ENCODE measurements at places on chromosomes 13 and 19.
A peak's percentile ranks its signal among the peaks of the same experiment; 100 is the strongest.

- DNase-seq: no peak
Measured at GRCh38 chr13:85230691-85231093, 568.5 kb downstream of the SLITRK6 start.

DNA sequence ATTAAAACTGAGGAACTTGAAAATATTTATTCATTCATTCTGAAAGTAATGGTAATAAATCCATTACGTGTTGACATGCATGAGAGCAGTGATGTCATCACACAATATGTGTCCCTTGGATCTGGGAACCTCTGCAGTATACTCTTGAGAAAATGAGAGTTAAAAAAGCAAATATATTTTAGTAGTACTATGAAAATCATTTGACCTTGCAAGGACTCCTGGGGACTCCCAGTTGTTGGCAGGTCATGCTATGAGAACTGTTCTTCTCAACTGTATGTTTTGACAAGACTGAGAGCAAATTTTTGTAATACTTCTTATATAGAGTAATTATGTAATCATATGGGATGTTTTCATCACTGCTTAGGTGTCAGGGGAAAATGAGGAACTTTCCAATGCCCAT, 249.4 kb downstream of the PCCA start:
- DNase-seq: no peak

GRCh38 chr19:2062770-2063169, 11.7 kb upstream of the MKNK2 start:
- DNase-seq: no peak

DNA sequence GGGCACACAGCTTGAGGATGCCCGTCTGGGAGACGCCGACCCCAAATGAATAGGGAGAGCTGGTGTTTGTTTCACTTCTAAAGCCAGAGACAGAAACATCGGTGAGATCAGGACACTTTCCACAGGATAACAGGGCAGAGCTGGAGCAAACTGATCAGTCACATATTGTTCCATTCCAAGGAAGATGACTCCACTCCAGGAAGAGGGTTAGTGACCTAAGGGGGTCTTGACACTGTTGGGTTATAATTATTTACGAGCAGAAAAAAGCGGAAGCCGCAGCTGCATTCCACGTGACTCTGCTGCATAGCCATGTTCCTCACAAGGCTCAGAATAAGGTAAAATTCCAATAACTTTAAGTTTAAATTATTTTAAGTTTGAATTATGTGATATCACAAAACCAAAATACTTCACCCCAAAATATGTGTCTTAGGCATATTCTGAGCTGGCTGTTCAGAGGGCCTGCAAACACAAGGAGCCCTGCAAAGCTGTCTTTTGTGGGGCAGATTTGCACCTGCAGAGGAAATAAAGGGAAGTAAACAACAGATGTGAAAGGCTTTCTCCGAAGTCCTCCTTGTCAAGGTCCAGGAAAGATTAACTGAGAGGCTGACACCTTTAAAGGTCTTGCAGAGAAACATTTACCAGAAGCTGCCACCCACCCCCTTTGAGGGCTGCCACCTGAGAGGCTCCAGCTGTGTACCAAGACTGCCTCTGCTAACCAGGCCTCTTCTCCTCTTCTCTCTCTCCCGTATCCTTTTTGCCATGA, 819.2 kb downstream of the UQCRFS1 start:
- DNase-seq: no peak

DNA sequence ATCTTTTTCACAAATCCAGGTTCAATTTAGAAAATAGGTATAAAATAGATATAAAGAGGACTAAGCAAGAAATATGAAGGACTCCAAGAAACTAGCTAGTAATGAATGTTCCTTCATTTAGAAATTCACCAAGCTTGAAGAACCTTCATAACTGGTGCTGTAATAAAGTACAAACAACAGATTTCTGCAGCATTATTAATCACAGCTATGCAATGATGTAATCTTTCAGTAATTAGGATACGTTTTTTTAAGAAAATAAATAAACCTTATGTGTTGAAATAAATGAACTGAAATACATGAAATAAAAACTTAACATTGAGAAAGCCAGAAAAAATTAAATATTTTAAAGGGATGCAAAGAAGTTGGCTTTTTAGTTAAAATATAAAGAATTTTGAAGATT, 236.1 kb downstream of the RGCC start:
- no peak for DNase-seq

DNA sequence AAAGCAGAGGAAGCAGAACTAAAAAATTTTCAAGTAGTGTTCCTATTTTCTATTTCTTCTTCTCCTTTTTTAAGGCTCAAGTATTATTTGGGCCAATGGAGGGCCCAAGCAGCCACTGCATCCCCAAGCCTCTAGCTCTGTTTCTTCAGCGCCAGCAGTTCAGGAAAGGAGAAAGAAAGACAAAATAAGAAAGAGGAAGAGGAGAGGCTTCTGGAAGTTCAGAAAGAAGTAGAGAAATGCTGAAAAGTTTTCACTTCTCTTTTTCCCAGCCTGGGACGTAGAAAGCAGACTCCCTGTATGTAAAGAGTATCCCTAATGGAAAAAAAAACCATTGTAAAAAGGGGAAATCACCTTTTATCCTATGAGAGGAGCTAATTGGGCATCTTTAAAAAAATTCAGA, 165.5 kb upstream of the KLF12 start:
- DNase-seq: no peak

- DNase-seq: peak; percentile 13
Measured at GRCh38 chr13:51325837-51326236, 13.7 kb upstream of the SERPINE3 start.

GRCh38 chr19:38422438-38422837, 3.6 kb downstream of the RASGRP4 start:
- no peak for DNase-seq

- DNase-seq: no peak
Measured at GRCh38 chr19:295687-296370, 4.6 kb upstream of the PLPP2 start.

Data from occipital lobe (tissue), 3 donors.